ENCODE measurements at places on chromosomes 5 and 9.

DNA sequence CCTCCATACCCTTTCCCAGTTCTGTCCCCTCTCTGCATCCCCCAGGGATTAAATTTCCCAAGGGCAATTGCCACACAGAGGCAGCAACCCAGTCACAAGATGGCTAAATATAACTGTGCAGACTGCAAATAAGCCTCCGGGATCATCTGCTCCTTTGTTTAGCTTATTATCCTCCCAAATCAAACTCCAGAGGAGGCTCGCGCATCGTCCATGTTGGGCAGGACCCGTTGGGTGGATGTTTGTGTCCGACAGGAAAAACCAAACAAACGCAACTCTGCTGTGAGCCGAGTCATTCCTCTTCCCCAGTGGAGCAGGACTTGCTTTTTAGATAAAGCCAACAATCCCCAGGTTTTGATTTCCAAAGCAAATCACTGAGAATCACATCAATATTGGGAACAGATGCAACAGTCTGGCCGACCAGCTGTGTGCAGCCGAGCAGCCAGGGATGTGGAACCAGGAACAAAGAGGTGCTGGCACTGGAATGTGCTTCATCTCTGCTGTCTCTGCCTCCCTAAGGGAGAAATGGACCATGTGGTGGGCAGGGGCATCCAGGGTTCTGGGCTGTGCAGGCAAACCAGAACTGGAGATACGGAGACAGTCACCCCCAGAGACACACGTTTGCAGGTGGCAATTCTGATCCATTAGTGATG, 89.8 kb downstream of the PTTG1 start:
- DNase-seq = no peak

DNA sequence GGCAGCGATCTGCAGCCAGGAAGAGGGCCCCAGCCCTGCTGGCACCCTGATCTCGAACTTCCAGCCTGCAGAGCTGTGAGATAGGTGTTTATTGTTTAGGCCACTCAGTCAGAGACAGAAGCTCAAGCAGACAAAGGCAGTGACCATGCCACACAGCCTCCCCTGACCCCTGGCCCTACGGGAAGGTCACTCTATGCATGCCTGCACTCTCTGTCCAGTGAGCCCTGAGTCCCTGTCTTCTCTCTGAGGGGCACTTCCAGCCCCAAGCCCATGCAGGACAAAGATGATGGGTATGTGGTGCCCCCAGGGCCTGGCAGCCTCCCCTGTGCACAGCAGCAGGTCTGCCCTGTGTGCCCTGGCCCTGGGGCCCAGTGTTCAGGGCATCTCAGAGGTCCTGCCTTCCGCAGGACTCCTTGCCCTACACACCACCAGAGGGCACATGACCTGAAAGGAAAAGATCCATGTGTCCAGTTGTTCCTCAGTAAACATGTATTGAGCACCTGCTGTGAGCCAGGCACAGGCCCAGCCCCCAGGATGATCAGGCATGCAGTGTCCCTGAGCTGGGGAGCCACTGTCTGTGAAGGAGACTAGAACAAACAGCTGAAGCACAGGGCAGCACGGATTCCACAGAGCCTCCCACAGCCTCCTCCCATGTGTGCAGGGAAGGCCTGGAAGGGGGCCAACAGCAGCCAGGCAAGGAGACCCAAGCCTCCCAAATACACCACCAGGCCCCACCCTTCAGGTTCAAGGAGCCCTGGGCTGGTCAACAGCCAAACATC, 109.3 kb downstream of the ATPSCKMT start:
- no peak for DNase-seq

- DNase-seq = no peak
Measured at GRCh38 chr9:103169798-103170197, 174.7 kb downstream of the CYLC2 start.

DNA sequence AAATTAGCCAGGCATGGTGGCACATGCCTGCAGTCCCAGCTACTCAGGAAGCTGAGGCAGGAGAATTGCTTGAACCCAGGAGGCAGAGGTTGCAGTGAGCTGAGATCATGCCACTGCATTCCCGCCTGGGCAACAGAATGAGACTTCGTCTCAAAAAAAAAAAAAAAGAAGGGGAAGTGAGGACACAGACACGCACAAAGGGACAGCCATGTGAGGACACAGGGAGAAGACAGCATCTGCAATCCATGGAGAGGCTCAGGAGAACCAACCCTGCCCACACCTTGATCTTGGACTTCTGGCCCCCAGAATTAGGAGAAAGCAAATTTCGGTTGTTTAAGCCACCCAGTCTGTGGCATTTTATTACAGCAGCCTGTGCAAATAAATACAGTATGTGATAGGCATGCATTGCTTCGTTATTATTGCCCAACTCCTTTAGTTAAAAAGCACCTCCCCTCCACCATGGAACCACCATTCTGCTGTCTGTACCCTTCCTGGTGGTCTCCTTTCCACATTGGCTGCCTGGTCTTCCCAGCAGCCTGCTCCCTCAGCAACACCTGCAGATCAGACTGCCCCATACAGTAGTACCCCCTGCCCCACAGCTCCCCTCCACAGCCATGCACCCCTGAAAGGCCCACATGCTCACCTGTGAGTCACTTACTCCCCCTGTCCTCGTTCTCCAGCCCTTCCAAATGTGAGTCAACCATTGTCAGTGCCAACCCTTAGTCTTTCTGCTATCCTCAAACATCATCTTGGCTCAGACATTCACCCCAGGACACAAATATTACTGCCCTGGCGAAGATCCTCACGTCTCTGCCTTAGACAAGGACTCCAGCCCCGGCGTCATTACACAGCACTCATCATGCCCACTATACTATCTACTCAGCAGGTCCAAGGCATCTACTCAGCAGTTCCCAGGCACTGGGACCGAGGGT, 128.8 kb downstream of the ROR2 start:
- DNase-seq = no peak

DNA sequence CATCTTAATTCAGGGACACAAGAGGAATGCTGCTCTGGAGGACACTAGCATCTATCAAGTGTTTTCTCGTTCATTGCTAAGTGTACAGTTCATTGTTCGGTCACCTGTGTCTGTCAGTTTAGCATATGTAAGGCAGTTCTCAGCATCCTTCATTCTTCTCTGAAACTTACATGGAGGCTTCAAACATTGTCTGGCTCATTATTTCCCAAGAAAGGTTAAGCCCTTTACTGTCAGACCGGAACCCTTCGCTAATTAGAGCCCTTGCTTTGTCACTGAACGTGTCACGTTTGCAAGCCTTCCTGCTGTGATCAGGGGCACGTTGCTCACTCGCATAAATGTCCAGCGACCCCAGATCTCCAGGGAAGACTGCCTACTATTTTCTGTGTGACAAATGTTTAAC, 62.3 kb upstream of the RIOK2 start:
- no peak for DNase-seq

- no peak for DNase-seq
Measured at GRCh38 chr5:117456866-117457470, 882.3 kb upstream of the SEMA6A start.

DNA sequence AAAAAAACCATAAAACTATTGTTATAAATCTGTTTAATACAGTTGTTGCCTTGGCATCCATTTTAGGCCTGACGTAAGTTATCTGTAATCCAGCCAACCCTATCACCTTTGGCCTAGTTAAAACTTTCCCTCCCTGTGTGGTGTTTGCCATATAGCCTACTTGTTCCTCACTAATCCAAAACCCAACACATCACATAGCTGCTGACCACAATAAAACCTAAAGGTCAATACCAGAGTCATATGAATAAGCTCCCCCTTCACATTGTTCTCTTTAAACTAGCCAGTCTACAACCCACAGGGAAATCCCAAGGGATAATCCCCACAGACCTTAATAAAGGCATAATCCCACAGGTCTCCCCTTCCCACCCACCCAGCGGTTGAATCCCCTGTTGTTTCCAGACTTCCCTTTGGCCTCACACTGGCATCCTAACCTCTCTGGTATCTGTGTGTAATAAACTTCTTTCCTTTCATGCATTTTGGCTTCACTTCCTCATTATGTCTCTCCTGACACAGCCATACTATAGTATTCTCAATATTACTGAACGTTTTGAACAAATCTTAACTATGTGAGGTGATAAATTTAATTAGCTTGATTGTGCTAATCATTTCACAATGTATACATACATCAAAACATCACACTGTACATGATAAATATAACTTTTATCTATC, 50.8 kb downstream of the DTWD2 start:
- DNase-seq = no peak

DNA sequence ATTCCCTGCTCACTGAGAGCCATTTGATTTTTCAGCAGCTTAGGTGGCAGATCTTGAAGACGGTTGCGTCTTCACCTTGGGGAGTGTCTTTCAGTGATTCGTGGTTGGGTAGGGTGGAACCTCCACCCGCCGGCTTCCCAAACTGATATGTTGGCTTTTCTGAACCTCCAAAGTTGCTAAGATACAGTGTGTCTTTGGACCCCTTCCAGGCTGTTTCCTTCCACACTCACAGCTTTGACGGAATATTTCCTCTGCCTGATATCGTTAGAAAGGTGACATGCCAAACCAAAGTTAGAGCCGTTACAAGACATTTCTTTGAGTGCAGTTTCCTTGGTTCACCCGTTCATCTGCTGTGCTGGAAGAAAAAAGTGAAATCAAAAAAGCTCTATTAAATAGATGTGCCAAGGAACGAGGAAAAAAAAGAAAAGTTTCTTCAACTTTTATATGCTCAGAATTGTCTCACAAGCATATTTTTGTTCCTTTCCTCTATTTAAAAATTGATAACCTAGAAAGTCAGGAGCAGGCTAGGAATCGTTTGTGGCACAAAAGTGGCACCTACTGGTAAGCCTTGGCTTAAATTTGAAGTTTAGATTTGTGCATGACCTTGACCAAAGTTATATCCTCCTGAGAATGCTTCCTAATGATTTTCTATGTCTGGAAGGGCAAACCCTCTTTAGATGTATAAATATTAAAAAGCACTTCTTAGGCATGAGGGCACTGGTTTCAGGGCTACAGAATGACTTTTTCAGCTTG, 270.7 kb upstream of the WWC1 start:
- DNase-seq = no peak

DNA sequence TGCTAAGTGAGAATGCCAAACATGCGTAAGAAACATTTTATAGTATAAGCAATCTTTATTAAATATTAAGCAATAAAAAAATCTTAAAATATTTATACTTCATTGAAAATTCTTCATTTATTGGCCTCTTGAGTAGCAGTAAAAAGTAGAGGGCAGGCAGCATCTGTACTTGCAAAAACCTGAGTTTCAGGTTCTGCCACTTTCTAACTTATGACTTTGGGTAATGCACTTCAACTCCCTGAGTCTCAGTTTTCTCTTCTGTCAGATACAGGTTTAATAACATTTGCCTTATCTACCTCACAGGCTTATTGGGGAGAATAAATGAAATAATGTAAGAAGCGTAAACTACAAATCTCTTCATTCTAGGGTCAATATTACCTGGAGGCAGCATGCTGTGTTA, 19.8 kb upstream of the MCTP1 start:
- no peak for DNase-seq

- DNase-seq = no peak
Measured at GRCh38 chr9:32161720-32162119, 222.7 kb upstream of the ACO1 start.

GRCh38 chr9:84513473-84513872, 156.1 kb upstream of the NTRK2 start:
- no peak for DNase-seq

GRCh38 chr5:57841676-57842363, 359.2 kb upstream of the ACTBL2 start:
- no peak for DNase-seq

DNA sequence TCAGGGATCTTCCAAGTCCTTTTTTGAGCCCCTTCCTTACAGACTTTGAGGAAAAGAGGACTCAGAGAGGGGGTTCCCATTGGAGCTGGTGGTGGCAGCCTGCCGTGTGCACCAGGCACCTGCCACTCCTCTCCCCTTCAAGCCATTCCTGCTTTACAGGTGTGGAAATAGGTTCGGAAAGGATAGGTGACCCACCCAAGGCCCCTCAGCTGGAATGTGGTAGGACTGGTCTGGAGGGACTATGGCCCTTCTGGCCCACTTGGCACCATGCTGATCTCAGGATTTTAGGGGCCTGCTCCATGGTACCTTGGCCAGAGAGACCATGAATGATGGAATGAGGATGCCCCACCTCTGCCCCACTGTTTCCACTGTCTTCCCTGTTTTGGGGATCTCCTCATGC, 1.4 kb downstream of the GALNT12 start:
- no peak for DNase-seq

- DNase-seq = no peak
Measured at GRCh38 chr9:33306037-33306436, 15.7 kb downstream of the NFX1 start.

DNA sequence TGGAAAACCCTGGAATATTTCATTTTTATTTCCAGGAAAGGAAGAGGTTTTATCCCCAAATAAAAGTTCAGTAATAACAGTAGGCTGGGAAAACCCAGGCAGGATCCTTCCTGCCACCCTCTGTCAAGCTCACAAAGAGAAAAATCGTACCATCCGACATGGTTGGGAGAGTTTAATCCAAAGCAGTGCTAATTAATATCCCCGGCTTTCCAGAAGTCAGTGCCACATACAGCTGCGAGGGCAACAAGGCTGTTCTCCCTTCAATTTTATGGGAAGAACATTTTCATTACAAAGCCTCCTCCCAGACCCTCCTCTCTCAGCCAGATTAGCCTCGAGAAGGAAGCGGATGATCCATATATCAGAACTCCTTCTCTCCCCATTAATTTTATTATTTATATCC, 95.5 kb downstream of the PAX5 start:
- DNase-seq = no peak

DNA sequence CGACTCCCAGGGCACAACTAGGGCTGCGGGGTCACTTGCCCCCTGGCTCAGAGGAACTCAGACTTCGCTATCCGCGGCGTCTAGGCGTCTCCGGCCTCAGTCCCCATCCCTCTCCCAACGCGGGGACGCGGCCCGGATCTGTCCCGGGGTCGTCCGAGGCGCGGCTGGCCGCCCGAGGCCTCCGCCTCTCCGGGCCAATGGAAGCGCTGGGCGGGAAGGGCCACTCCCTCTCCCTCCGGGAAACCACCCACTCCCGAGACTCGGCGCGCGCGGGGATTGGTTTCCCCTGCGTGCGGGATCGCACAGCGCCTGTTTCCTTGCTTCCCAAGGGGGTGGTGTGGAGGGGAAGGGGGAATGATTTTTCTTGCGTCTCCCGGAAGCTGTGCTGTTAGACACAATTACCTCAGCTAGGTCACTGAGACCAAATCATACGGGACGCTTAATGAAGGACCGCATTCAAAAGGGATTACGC, 38.3 kb downstream of the NR2F1 start:
- peak; percentile 88 for DNase-seq

DNA sequence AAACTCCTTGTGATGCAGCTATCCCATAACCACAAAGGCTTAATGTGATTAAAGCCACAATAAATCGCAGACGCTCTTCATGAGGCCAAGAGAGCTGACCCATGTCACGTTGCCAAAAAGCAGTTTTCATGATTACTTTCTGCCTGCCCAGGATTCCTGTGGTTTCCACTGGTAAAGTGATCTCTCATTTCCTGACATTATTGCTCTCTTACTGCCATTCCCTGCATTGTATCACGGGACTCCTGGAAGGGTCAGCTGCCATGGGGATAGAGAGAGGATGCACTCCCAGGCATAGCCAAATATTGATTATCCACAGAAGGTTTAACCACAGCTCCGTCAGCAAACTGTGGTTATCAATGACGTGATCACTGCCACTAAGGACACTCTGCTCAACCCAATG, 103.8 kb upstream of the SLC1A3 start:
- DNase-seq = no peak

- DNase-seq = no peak
Measured at GRCh38 chr5:137366526-137366925, 132.6 kb downstream of the SPOCK1 start.

GRCh38 chr9:22129133-22129532, 120.0 kb upstream of the CDKN2B start:
- DNase-seq = no peak

All from cardiac septum (tissue), 1 donor.